Large intestine (tissue), 12 donors: ENCODE measurements at places on chromosomes 5 and 9. TPM values are rescaled to one million over a fixed set of nuclear protein-coding genes. Genes with fewer than 3 reads are reported as not detected.
A peak's percentile ranks its signal among the peaks of the same experiment; 100 is the strongest.

DNA sequence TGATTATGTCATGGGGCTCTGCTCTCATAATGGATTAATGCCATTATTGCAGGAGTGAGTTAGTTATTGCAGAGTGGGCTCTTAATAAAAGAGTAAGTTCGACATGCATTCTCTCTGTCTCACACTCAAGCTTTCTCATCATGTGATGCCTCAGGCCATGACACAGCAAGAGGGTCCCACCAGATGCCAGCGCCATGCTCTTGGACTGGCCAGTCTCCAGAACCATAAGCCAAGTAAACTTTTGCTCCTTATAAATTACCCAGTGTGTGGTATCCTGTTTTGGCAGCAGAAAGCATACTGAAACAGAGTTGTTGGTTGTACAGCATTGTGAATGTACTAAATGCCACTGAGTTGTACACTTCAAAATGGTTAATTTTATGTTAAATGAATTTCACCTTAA lies 138.1 kb downstream of the MYO10 start:
- no peak for DNase-seq

The IFNA10 gene
- not detected for polyA plus RNA-seq

DNA sequence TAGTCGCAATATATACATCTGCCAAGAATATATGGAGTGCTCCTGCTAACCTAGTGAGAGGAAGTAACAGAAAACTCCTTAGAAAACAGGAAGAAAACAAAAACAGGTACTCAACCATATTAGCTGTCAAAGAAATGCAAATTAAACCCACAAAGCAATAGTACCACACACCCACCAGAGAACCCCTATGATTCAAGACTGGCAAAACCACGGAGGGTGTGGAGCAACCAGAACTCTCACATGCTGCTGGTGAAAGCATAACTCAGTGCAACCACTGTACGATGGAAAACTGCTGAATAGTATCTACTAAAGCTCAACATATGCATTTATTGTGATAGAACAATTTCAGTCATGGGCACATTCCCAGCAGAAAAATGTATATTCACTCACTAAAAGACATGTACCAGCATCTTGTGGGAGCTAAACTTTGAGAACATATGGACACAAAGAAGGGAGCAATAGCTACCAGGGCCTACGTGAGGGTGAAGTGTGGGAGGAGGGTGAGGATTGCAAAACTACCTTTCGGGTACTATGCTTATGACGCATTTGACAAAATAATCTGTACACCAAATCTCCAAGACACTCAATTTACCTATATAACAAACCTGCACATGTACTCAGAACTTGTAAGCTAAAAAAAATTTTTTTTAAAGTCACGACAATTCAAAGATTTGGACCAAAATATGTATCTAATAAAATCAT lies 34.0 kb downstream of the PTPN3 start:
- DNase-seq, result no peak

GRCh38 chr9:17082343-17083064 lies 52.3 kb upstream of the CNTLN start:
- DNase-seq, result peak; percentile 9

The CCDC192 gene
- polyA plus RNA-seq, result 0.39 TPM
